Cortex of kidney (tissue), 1 donor: ENCODE measurements at places on chromosomes 3 and 15.

DNA sequence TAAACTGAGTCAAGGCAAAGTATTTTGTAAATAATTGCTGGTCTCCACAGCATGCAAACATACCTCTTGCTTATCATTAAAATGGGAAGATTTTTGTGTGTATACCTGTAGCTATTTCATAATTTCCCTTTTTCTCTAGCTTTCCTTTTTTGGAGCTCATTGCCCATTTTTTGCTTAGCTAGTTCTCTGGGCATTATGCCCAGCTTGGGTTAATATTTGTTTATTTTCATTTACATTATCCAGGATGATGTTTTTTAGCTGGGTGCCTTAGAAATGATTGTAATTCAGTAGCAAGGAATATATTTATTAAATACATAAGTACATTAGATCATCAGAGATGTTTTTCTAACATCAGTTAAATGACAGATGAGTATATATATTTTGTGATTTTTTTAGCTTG, 1271.7 kb upstream of the GBE1 start:
- DNase-seq = no peak

DNA sequence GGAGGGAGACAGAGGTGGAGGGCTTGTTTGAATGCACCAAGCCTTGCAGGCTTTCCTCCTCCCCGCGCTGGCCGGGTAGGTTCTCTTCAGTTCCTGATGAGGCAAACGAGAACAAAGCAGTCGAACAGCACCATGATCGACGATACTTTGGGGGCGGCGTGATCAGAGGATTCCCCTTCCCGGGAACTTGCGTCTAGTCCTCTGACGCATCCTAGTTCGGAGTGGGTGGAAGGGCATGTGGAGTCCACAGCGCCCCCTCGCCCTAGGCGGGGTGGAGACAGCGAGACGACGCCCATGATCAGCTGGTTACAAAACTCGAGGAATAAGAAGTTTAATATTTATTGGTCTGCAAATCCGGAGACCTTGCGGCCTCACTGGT, 452 bp upstream of the SV2B start:
- no peak for DNase-seq

DNA sequence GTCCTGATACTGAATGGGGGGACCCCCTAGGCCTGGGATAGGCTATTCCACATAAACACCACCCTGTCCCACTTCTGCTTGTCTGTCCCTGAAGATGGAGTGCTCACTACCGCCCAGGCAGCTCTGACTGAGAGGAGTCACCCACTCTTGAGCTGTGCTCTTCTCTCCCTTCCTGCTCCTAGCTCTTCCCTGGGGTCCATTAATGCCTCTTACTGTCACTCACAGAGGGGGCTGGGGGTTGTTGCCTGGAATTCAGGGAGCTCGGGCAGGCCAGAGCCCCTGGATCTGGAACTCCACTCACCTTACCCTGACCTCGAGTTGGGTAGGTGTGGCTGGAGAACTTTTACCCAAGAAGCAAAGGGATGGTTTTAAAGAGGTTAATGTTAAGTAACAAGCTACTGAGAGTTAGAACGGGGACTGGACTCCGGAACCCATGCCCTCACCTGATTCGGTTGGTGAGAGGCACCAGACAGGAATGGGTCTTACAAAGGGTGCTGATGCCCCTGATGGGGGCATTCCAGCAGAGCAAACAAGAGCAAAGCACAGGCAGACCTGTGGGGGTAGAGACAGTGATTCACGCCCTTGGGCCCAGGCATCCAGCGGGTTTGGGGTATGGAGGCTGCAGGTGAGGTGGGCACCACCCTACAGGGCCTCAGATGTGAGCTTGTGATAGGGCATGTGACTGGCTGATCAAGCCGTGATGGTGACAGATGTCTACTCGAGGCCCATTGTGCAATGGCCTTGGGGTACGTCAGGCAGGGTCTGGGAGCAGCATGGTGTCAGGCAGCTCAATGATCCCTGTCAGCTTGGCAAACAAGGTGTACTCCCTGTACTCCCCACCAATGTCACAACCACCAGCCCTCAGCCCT, 5.4 kb downstream of the NBEAL2 start:
- DNase-seq = no peak

DNA sequence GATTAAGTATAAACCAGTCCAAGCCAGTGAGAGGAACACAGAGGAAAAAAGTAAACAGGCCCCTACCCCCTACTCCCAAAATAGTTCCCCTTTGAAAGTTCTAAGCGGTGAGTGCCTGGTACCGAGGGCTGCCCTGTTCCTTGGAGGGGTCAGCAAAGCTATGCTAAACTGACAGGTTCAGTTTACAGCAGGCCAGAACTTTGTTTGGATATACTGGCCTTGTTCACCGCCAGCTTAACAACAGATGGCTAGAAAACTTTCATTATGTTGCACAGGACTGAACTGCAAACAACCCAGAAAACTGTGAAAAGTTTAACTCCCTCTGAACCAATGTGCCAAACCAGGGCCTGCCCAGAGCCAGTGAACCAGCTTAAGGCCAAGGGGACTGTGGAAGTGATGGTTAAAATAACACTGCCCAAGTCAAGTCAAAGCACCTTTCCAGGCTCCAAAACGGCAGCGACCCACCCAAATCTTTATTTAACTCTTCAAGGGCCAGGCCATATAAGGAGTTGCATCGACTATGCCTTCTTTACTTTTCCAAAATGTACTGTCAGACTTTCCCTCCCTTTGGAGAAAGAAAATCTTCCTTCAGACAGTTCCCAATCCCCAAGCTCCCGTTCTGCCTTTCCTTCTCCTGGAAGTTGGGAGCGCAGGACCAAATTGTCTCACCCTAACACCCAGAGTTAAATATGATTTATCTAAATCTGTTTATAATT, 448.0 kb downstream of the FOXP1 start:
- DNase-seq = no peak

DNA sequence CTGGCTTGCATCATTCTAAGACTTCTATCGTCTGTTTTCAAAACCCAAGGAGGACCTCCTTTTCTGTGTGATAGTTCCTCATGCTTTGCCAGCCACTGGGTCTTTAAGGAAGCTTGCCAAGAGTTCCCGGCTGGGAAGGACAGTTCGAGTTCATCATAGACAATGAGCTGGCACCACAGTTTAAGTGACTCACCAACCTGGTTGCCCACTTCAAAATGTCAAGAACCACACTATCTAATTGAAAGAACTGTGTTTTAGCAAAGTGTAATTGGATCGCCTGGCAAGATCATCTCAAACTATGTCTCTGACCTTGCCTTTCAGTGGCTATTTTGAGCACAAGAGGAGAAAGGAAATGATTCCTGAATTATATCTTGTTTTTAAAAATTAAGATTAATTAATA, 27.9 kb downstream of the SOX2 start:
- DNase-seq = no peak

- no peak for DNase-seq
Observed at GRCh38 chr15:71274448-71274798, 159.2 kb downstream of the THSD4 start.

GRCh38 chr3:32018757-32019564, 37.4 kb downstream of the ZNF860 start:
- DNase-seq = no peak

DNA sequence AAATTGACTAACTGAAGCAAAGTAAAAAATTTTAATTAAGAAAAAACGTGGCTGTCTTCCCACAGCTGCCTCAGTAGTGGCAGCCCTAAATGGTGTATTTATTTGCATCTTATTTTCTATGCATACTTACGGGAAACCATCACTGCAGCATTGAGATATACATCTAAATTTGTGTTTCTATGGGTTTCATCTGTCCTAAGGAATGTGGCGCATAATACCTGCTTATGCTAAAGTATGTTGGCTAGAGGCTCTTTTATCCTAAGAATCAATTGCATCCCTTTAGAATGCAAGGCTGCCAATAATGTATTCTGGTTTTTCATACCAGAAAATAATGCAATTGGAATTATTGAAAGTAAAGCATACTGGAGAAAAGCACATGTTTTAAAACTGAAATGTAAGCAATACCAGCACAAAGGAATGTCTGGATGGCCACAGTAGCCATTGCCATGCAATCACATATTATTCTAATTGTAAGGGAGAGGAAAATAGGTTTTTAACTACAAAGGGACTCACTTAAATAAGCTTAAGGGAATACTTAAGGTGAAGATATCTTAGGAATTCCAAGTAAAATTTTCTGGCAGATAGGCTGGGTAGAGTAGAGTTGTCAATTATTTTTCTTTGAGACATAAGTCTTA, 834.5 kb upstream of the NECTIN3 start:
- no peak for DNase-seq

DNA sequence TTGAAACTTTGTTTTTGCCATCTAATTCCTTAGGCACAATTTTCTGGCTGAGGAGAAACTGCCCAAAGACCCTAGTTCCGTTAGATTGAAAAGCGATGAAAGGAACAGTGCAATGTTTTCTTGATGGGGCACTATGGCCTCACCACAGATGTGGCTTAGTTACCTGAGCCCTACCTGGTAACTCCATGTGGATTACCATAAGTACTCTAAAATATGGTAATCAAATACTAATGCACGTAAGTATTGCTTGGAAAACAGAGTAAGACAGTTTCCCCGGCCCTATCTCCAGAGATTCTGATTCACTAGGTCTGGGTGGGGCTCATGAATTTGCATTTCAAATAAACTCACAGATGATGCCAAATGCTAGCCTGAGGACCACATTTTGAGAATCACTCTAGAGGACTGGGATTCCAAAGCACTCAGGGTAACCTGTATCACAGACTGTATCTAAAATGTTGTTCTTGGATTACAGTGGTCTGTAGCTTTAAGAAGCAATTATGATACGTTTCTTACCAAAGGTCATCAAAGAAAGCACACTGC, 806.3 kb downstream of the FHIT start:
- DNase-seq = no peak

- no peak for DNase-seq
Observed at GRCh38 chr3:94349310-94349878, 286.5 kb downstream of the NSUN3 start.

GRCh38 chr3:58025837-58026569, 17.8 kb downstream of the FLNB start:
- DNase-seq = no peak

- DNase-seq = no peak
Observed at GRCh38 chr3:14601692-14602005, 49.9 kb upstream of the CCDC174 start.

GRCh38 chr3:111858642-111859041, 423 bp upstream of the PHLDB2 start:
- no peak for DNase-seq

- no peak for DNase-seq
Observed at GRCh38 chr3:113124256-113124830, 87.0 kb upstream of the BOC start.

- no peak for DNase-seq
Observed at GRCh38 chr3:76429581-76430177, 610.2 kb upstream of the ROBO2 start.

GRCh38 chr3:69204315-69204957, 82.0 kb upstream of the LMOD3 start:
- DNase-seq = no peak

DNA sequence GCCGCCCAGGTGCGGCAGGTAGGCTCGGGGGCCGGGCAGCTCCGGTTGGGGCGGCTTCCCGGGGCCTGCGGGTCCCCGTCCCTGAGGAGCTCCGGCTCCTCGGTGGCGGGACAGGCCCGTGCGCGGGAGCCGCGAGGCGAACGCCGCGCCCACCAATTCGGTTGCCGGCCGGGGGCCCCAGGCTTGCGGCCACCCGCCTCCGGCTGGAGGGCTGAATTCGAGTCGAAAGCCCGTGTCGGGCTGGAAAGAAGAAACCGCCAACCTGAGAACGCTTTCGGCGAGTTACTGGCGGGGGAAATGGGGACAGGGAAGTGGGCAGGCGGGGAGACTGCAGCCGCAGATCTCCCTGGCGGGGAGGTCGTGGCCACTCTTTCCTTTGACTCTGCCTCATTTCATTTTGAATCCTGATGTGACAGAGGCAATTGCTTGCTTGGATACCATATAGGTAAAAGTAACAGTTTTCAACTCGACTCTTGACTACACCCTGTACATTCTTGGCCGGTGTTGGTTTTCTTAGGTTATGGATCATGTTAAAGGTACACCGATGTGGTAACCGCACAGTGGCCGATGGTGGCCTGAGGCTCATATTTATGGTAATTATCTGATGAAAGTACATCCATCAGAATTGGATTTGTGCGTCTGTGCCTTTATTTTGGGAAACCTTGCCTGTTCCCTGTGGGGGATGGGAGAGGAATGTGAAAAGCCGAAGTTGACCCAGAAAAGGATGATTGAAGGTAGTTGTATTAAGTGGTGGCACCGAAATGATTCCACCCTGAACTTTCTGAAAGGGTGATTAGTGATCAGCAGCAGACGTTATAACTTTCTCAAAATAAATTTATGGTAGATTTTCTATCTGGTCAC, 1.7 kb downstream of the B3GNT5 start:
- DNase-seq = no peak

DNA sequence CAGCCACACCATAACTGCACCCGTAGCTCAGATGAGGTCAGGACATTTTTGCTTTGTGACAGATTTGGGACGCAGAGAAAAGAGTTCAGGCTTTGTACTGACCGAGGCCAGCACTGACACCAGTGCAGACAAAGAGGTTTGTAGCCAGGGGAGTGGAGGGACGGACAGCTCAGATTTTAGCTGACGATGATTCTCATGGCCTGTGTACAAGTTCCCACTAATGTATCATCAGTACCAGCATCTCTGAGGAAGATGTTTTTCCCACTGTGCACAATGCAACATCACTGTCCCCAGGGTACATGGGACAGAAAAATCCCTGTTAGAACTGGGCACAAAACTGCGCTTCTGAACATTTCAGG, 112.7 kb downstream of the SLCO3A1 start:
- no peak for DNase-seq

DNA sequence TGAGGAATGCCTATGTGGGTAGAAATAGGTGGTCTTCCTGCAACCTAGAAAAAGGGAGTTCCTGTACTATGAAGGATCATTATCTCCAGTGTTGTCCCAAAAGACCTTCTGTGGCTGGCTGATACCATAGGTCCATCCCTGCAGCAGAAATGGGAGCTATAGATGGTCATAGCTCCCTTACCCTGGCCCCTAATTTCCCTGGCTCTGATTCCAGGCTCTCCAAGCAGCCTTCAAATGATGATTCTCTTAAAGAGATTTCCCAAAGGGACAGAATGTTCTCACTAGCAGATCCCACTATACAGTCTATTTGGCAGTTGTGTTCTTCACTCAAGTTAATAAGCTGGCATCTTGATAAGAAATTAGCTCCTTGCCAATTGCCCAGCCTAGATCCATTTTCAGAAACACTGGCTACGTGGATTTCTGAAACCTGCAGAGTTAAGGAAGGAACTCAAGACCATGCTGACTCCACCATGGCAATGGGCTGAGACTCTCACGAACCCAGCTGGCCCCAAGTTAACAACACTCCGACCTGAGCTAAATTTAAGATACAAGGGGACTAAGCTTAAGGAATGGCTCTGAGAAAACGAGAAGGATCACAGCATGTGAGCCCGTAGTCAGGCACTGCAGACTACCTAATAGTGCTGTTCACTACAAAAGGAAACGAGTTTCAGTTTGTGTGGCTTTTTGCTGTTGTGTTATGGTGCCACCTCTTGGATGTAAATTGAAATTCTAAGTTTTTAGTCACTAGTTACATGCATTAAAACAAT, 11.4 kb downstream of the C15orf40 start:
- no peak for DNase-seq

- no peak for DNase-seq
Observed at GRCh38 chr15:31042751-31043150, 51.3 kb upstream of the MTMR10 start.

- DNase-seq = no peak
Observed at GRCh38 chr3:113546414-113546893, 14.1 kb downstream of the SIDT1 start.
